GM03348 (cell line): ENCODE measurements at places on chromosomes 7 and 10.

GRCh38 chr7:64874562-64875250 is 28.4 kb upstream of the ZNF273 start:
- DNase-seq: no peak

- DNase-seq: no peak
Measured at GRCh38 chr7:101804967-101805366, 12.5 kb upstream of the CUX1 start.

GRCh38 chr7:22884911-22885788 is 62.5 kb upstream of the TOMM7 start:
- no peak for DNase-seq

DNA sequence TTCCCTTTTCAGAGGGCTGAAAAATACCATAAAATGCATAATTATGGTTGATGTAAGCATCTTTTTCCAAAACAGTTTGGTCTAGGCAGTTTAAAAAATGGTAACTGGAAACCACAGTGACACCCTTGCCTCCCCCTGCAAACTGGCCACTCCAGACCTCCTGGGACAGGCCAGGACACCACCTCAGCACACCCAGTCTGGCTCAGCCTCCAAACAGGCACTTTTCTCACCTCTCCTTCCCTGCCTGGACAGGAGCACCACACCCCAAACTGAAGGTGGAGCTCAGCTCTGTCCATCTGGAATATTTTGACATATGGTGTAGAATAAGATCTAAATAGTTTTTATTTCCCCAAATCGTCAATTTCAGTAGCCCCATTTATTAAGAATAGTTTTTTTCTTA is 78.5 kb downstream of the CDK14 start:
- no peak for DNase-seq

- DNase-seq: peak; percentile 4
Measured at GRCh38 chr7:17444673-17445072, 146.2 kb downstream of the AHR start.

- DNase-seq: no peak
Measured at GRCh38 chr7:55251313-55251712, 113.8 kb upstream of the LANCL2 start.

- peak; percentile 37 for DNase-seq
Measured at GRCh38 chr10:89213191-89213808, 6.2 kb upstream of the CH25H start.

DNA sequence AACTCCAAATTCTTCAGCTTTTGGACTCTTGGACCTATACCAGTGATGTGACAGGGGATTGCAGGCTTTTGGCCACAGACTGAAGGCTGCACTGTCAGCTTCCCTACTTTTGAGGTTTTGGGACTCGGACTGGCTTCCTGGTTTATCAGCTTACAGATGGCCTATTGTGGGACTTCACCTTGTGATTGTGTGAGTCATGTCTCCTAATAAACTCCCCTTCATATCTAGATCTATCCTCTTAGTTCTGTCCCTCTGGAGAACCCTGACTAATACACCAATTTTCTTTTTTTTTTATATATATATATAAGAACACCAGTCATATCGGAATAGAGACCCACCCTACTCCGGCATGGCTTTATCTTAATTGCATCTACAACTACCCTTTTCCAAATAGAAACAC is 166.8 kb downstream of the ETV1 start:
- DNase-seq: no peak

- no peak for DNase-seq
Measured at GRCh38 chr10:32141018-32141807, 85.0 kb upstream of the KIF5B start.

- no peak for DNase-seq
Measured at GRCh38 chr7:104850374-104850773, 163.6 kb upstream of the KMT2E start.

GRCh38 chr7:6654842-6655610 is 17.9 kb downstream of the ZNF316 start:
- DNase-seq: no peak

- peak; percentile 86 for DNase-seq
Measured at GRCh38 chr10:36779238-36779846, 346.1 kb upstream of the ANKRD30A start.

GRCh38 chr10:22635650-22636049 is 78.7 kb downstream of the PIP4K2A start:
- no peak for DNase-seq

DNA sequence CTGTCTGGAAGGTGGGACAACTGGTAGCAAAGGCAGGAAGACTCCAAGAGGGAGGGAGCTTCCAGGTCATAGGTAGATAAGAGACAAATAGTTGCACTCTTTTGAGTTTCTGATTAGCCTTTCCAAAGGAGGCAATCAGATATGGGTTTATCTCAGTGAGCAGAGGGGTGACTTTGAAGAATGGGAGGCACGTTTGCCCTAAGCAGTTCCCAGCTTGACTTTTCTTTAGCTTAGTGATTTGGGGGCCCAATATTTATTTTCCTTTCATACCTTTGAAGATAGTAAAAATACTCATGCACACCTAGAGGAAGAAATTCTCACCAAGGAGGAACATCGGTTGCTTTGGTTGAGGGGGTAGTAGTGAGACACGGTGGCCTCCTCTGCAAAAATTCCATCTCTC is 212.1 kb upstream of the SVIL start:
- no peak for DNase-seq

DNA sequence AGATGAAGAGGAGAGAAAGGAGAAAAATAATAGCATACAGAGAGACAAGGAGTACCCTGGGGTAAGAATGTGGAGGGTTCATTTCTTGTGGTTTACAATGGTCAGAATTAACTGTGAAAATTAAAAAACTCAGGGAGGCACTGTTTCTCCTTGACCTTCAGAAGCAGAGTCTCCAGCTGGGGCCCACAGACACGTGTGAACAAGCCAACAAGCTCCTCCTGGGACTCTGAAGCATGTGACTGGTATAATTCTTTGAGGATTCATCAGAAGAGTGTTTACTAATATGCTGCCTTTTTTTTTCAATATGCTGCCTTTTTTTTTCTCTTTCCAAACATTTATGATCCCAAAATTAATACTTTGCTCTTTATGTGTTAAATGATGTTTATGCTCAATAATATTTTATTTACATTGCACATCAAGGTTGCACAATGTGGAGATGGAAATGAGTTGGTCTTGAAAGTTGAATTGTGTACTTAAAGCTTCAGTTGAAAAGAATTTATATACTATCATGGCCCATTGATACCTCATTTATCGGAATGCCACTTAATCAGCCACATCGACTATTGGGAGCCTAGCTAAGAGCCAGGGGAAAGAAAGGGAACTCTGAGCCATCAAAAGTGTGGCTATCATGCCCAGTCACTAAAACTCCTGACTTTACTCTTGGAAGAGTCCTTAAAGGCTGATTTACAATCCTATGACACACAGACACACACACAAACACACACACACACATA is 134.7 kb upstream of the RHOBTB1 start:
- DNase-seq: peak; percentile 16

GRCh38 chr10:124959564-124959963 is 17.6 kb downstream of the ZRANB1 start:
- DNase-seq: no peak

DNA sequence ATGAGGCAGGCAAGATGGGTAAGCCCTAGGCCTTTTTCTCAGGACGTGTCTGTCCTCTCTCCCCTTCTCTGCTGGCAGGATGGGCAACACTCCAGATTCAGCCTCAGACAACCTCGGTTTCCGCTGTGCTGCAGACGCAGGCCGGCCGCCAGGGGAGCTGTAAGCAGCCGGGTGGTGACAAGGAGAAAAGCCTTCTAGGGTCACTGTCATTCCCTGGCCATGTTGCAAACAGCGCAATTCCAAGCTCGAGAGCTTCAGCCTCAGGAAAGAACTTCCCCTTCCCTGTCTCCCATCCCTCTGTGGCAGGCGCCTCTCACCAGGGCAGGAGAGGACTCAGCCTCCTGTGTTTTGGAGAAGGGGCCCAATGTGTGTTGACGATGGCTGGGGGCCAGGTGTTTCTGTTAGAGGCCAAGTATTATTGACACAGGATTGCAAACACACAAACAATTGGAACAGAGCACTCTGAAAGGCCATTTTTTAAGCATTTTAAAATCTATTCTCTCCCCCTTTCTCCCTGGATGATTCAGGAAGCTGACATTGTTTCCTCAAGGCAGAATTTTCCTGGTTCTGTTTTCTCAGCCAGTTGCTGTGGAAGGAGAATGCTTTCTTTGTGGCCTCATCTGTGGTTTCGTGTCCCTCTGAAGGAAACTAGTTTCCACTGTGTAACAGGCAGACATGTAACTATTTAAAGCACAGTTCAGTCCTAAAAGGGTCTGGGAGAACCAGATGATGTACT is 13.1 kb downstream of the PHKG1 start:
- DNase-seq: peak; percentile 85

DNA sequence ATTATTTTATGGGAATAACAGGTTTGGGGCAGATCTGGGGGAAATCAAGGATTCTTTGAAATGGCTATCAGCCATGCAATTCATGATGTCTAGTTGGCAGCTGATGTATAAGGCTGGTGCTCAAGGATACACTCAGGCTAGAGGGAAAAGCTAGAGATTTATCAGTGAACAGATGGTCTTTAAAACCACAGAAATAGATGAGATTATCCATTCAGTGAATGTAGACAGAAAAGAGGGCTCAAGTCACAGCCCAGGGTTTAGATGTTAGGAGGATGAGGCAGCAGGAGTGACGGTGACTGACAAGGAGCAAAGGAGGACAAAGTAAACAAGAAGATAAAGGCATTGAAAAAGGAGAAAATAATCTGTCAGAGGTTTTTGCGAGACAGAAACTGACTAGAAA is 238.7 kb downstream of the CDK14 start:
- DNase-seq: no peak

- no peak for DNase-seq
Measured at GRCh38 chr7:36287371-36288241, 102.1 kb upstream of the ANLN start.

GRCh38 chr7:140000666-140001268 is 62.0 kb downstream of the PARP12 start:
- DNase-seq: no peak

GRCh38 chr10:53458007-53458406 is 685.4 kb upstream of the MBL2 start:
- DNase-seq: no peak

DNA sequence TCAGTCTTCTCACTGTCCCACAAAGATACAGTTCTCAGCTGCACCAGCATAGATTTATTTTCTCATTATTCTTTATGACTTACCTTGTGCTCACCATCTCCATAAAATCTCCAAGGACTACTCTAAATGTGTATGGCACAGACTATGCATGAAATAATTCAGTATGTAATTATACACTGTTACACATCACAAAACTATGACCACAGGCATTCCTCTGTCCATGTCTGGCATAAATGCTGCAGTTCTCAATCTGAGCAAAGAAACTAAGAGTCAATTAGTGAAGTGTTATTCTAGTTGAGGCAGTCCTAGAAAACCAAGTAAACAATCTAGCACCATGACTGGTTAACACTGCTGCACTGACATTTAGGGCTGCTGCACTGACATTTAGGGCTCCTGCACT is 2.7 kb downstream of the CYCS start:
- peak; percentile 35 for DNase-seq
